ENCODE measurements at places on chromosomes 7 and 10.

- DNase-seq = no peak
These were observed 374.2 kb upstream of the KLF6 start for GRCh38 chr10:4159173-4159572.

DNA sequence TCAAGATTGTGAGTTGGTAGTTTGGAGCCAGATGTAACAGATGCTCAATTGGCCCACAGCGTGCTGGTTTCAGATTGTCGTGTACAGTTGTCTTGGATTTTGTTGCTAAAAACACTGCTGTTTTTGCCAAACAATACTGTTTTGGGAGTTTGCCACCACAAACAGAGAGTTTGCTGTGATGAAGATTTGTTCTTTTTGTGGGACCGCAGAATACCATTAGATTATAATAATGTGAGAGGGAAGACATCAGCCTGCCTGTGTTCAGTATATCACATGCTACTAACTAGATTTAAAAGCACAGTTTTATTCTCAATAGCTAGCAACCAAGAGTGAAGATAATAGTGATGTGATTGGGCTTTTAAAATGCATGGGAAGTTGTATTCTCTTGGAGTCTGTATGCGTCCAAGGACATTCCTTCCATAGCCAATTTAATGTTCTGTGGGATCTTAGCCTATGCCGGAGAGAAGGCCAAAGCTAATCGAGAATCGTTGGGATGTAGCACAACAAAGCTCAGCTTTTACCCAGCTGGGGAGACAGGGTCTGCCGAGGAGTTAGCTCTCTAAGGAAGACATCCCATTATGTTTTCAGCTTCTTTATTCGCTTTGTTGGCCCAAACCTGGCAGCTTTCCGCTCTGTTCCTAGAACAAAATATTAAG lies 18.7 kb upstream of the ITGA8 start:
- no peak for DNase-seq

GRCh38 chr7:131328377-131329175 lies 900 bp downstream of the MKLN1 start:
- no peak for DNase-seq

GRCh38 chr10:103683851-103684250 lies 171.5 kb downstream of the SH3PXD2A start:
- no peak for DNase-seq

GRCh38 chr7:28406192-28406591 lies 6.1 kb upstream of the CREB5 start:
- DNase-seq = no peak

GRCh38 chr7:128909625-128910568 lies 612 bp downstream of the KCP start:
- no peak for DNase-seq
